ENCODE measurements at places on chromosomes 2 and 18.
A peak's percentile ranks its signal among the peaks of the same experiment; 100 is the strongest.

GRCh38 chr2:6866275-6866671 is 566 bp upstream of the CMPK2 start:
- DNase-seq, result no peak

- DNase-seq, result no peak
Observed at GRCh38 chr2:233189025-233189424, 62.4 kb upstream of the ATG16L1 start.

DNA sequence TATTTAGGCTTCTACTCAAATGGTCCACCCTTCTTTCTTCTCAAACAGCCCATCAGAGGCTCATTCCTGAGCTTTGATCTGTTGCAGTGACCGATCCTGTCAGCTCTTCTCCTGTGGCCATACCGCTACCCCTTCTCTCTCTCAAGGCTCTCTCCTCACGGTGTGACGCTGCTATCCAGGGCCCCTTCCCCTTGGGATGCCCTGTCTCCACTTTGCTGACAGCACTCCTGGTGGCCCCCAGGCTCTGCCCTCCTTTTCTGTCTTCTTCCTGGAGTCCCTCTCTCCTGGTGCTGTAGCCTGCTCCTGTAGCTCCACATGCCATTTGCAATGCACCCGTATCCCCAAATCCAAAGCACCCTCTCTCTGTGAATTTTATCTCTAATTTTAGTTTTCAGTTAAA is 45.4 kb upstream of the CTAGE1 start:
- DNase-seq, result no peak

DNA sequence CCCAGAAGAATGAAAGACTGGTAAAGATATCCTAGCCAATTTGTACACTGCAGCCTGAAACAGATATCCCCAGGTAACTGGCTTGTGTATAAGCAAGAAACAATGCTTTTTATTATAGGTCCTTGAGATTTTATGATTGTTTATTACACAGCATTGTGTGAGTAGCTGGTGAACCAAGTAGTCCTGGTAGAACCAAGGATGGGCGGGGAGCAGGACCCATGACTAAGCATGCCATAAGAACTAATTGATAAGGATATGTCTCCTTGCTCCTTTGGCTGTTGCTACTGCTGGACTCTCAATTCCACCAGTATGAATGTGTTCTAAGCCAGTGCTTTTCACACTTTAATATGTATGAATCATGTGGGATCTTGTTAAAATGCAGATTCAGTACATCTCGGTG is 12.3 kb upstream of the ALMS1 start:
- no peak for DNase-seq

DNA sequence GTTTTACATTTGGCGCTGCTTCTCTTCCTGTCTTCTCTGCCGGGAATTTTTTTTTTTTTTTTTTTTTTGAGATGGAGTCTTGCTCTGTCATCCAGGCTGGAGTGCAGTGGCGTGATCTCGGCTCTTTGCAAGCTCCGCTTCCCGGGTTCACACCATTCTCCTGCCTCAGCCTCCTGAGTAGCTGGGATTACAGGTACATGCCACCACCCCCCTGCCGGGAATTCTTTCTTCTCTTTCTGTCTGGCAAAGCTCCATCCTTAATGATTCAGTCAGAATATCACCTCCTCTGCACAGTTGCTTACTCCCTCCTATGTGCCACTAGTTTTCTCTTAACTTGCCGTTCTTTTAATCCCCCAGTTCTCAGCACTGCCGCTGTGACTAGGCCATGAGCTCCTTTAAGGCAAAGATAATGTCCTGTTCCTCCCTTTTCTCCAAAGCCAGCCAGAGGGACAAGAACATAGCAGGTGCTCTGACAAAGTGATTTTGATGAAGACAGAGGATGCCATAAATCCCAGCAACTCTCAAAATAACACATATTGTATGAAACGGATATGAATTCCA is 112.1 kb upstream of the LRATD1 start:
- DNase-seq, result no peak

- DNase-seq, result no peak
Observed at GRCh38 chr2:61420991-61421544, 49.8 kb downstream of the USP34 start.

DNA sequence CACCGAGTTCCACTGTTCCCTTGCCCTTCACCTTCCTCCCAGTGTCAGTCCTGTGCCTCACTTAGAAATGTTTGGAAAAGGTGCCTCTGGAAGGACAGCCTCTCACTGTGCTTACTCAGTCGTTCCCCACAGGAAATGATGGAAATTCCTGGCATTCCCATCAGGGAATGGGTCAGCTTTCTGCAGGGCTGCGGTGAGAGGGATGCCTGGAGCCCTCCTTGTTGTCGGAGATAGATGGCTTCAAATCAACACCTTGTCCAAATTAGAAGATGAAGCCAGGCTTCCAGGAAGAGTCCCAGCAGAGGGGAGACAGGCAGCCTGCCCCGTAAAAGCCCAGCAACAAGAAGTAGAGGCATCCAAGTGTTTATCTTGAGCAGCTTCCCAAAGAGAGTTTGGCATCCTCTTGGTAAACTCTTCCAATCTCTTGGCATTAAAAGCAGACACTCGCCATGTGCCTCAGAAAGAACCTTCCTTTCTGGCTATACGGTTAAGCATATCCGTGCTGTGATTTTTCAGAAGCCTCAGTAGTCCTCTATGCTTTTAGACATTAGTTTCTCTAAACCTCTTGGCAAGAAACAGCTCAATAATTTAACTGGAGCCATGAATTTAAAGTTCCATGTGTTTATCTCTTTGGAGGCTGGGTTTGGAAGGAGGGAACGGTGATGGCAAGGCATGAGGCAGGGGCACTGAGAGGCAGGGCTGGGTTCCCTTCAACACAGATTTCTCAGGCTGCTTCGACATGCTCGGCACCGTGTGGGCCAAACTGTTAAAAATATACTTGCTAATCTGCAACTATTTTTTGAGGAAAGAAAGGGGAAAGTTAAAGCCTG is 25.1 kb downstream of the COLEC12 start:
- peak; percentile 81 for DNase-seq

GRCh38 chr2:182426082-182426917 is 536 bp downstream of the PDE1A start:
- no peak for DNase-seq

GRCh38 chr2:212064318-212064717 is 474.3 kb downstream of the ERBB4 start:
- DNase-seq, result no peak

DNA sequence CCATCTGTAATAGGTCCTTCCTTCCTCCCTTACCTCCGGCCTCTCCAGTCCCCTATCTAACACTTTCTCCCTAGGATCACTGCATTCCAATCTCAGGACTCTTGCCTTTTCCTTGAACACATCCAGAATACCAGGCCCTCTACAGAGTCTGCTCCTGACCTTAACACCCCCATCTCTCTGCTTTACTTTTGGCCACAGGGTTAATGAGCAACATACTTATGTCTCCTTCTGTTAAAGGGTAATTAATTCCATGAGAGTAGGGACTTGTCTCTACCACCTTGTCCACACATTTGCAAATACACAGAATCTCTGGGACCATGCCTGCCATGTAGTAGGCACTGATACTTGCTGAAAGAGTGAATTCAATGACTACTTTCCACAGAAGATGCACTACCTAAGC is 94.9 kb downstream of the COBLL1 start:
- no peak for DNase-seq

DNA sequence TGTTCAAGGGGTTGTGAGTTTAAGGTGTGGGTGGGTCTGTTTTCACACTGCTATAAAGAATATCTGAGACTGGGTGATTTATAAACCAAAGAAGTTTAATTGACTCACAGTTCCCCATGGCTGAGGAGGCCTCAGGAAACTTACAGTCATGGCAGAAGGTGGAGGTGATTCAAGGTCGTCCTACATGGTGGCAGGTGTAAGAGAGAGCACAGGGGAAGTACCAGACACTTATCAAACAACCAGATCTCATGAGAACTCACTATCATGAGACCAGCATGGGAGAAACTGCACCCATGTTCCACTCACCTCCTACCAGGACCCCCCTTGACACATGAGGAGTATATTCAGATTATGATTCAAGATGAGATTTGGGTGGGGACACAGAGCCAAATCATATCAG is 38.0 kb downstream of the RHBDD1 start:
- no peak for DNase-seq

DNA sequence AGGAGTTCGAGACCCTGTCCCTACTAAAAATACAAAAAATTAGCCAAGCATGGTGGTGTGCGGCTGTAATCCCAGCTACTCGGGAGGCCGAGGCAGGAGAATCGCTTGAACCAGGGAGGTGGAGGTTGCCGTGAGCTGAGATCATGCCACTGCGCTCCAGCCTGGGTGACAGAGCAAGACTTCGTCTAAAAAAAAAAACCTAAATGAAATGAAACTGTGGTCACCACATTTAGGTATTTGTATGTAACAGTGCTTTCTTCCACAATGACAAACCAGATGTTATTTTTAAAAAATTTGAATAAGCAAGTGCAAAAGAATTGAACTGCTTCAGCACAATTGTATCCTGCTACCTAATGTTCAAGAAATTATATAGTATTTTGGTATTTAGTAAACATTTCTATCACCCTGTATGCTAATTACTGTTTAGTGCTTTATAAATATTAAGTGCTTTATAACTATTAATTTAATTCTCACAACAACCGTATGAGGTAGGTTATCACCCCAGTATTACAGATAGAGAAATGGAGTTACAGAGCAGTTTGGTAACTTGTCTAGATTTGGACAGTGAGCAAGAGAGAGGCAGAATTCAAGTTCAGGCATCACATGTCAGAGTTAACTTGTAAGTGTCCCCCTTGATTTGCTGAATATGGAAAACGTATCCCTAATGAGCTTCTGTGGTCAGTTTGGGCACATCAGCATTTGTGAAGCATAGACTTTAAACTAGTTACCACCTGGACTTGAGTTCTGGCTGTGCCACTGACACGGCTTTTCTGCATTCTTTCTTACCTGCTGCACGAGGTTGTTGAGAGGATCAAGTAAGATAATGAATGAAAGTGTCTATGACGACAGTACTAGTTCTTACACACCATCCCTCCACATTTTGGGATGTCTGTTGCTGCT is 14.4 kb downstream of the PHLPP1 start:
- DNase-seq, result no peak

DNA sequence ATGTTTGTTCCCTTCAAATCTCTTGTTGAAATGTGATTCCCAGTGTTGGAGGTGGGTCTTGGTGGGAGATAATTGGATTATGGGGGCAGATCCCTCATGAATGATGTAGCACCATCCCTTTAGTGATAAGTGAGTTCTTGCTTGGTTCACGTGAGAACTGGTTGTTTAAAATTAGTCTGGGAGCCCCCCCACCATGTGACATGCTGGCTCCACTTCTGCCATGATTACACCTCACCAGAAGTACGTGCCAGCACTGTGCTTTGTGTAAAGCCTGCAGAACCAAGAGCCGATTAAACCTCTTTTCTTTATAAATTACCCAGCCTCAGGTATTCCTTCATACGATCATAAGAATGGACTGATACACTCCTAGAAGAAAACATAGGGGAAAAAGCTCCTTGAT is 10.1 kb downstream of the ABI2 start:
- no peak for DNase-seq

- DNase-seq, result no peak
Observed at GRCh38 chr2:150630587-150631235, 143.2 kb upstream of the RND3 start.

GRCh38 chr18:59015531-59016152 is 124.0 kb upstream of the SEC11C start:
- DNase-seq, result no peak

DNA sequence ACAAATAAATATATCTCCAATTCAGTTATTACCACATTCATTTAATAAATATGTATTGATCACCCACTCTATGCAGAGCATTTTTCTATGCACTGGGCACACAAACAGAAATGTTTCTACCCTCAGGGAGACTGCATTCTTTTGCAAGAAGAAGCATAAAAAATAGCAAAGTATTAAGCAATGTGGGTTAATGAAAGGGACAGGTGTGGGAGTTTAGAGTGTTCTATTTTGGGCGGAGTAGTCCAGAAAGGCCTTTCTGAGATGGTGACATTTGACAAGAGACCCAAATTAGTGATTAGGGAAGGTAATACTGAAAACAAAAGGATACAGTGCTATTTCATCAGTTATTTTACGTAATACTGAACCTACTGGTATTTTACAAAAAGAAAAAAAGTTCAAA is 394.3 kb upstream of the CHST9 start:
- no peak for DNase-seq

DNA sequence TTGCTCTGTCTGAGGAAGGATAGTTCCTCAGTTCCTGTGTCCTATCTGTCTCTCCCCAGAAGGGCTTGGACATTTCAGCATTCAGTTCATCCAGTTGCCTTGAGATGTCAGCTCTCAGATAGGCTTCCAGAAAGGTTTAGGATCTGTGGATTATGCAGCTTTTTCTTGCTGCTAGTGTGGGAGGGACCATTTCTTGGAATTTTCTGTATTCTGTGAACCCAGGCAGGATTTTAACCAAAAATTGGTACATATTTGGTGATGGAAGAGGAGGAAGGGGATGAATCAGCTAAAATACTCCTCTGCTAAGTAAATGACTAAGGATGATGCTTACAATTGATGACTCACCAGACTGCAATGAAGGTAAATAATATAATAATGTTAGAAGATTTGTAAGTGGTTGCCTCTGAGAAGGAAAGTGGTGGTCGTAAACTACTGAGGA is 58.6 kb upstream of the DOCK10 start:
- DNase-seq, result peak; percentile 27

- no peak for DNase-seq
Observed at GRCh38 chr2:151560289-151560688, 150.6 kb downstream of the RIF1 start.

DNA sequence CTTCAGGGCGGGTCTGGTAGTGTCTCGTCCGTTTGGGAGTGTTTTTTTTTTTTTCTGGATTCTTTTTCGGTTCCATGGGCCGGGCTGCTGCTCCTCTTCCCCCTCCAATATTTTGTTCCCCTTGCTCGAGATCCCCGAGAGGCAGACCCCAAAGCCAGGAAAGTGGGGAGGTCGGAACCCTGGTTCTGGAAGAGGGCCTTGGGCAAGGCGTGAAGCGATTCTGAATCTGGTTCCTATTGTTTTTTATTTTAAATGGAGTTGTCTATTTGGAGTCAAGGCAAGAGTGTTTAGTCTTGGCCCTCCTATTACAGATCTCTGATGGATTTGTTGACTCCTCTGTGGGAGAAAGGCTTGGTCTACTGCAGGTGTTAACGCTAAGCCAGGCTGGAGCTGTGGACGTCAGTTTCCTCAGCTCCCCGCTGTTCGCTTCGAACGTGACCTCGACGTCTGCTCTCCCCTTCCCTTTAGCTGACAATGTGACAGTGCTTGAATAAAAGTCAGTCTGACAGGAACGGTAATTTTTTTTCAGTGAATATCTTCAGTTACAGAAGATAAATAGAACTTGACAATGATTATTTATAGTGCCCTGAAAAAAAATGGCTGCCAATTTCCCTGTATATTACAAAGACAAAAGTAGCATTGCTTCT is 683 bp upstream of the DNAJC27 start:
- no peak for DNase-seq
